Mammary epithelial cell (primary cell): ENCODE measurements at places on chromosomes 7 and 10. TPM values are rescaled to one million over a fixed set of nuclear protein-coding genes. Genes with fewer than 3 reads are reported as not detected.

Gene RRP12
- total RNA-seq: 62.5 and 63.1 TPM in 2 replicates

GRCh38 chr10:97508342-97508741 lies 9.6 kb downstream of the UBTD1 start:
- DNase-seq: peak; percentile 55

Gene ZPBP
- total RNA-seq: 0.17 TPM

- DNase-seq: no peak
Observed at GRCh38 chr10:100969187-100970075, at the start of gene SEMA4G. TSS of gene SEMA4G (plus strand) at chr10:100969504. CDS start at chr10:100972913, 3,409 bp downstream.
